Muscle of arm (tissue), 14 donors: ENCODE measurements at places on chromosomes 7 and 10.
A peak's percentile ranks its signal among the peaks of the same experiment; 100 is the strongest.

DNA sequence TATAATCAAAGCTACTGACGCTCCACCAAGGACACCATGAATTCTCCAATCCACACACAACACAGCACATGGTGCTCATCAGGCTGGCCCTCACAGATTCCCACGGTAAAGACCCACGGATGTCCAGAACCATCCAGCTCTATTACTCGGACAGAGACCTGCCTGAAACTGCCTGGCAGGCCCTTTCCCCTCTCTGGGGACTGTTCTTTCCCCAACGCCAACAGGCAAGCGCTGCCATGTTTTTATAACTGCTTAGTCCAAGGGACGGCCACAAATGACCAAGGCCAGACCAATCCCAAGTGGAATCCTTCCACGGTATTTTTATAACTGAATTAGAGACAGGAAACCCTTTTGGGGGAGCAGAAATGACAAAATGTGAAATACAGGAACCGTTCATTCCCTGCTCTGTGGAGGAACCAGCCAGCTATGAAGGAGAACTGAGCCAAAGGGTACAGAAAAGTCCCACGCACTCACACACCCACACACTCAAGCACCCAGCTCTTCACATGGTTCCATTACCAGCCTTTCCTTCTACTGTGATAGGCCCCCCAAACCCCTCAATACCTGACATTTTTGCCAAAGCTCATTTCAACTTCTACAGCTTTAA lies 4.1 kb downstream of the PIP4K2A start:
- DNase-seq = no peak

DNA sequence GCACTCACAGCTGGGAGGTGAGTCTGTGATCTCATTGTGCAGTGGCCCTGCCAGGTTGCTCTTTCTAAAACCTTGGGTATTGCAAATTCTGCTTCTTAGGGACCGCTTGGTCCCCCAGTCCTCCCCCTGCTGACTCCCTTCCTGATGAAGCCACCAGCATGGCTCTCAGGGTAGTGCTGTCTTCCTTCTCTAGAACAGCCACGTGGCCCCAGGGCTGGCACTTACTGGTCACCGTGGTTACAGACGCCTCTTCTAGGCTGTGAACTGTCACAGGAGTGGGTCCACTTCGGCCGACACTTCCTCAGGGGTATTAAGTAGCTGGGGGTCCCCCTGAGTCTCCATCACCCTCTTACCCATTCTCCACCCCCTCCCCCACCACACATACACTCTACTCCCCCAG lies 2.7 kb upstream of the HTRA1 start:
- DNase-seq = no peak

GRCh38 chr7:122384528-122384927 lies 80.0 kb upstream of the FEZF1 start:
- DNase-seq = no peak

DNA sequence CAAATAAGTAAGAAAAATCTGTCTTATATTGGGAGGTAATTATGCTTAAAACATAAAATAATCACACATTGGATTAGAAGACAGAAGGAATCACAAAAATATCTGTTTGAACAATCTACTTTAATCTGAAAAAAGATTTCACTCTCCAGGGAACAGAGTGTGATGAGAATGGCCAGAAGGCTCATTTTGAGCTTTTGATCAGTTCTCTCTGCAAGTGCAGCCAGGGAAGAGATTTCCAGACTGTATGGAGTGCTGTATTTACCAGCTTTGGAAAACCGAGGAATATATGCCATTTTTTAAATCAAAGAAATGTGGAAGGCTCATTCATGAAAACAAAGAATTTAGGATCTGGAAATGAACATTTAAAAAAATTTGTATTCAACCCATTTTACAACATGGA lies 83.0 kb upstream of the WAC start:
- DNase-seq = no peak

GRCh38 chr7:29315122-29315891 lies 120.7 kb downstream of the CHN2 start:
- DNase-seq = no peak

- peak; percentile 71 for DNase-seq
These were observed 314.5 kb upstream of the AKR1E2 start for GRCh38 chr10:4511509-4511908.

- no peak for DNase-seq
These were observed 62.3 kb downstream of the LAMB4 start for GRCh38 chr7:108067844-108068243.

- no peak for DNase-seq
These were observed 5.5 kb downstream of the RSU1 start for GRCh38 chr10:16811765-16812164.

DNA sequence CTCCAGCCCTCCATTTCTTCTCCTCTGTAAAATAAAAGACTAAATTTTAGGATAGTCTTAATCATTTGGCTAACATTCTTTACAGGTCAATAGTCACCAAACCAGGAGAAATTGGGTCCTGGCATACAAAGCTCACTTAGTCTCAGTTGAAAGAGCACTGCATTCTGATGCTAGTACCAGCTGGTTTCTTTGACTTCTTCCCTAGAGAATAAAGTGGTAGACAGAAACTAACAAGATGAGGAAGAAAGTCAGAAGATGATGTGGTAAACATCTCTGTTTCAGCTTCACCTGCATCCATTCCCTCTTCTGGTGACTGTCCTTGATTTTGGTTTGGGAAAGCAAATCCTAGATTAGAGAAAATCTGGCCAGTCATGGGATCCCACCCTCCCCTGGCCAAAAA lies 37.2 kb downstream of the NKX2-3 start:
- DNase-seq = no peak

GRCh38 chr7:116401711-116402110 lies 97.8 kb upstream of the CAV2 start:
- DNase-seq = no peak

DNA sequence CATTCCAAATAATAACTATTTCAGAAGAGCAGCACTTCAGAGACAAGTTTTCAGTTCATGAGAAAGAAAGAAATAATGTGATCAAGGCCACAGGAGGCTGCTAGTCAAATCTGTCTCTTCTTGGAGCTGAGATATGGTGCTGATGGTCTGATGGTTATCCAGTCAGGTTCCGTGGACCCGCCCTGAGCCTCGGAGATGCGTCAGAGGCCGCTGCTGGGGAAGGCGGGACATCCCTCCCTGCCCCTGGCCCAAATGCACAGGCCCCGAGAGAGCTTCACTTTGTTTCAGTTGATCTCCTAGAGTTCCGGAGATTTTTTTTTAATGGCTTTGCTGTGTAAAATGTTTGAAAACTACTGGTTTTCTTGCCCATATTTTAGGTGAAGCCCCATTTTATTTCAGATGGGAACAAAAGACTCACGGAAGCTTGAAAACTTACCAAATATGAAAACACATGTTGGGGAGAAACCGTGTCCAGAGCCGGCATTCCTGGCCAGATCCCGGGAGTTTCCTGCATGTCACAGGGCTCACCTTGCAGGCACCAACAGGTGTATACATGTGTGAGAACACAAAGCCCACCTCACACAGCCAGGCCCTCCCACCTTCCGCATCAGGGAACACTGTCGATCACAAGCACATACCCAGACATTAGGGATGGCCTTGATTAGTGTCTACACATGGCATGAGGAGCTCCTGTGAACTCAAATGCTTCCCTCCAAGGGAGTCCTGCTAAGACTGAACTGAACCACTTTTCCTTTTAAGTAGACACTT lies 499.0 kb downstream of the TCERG1L start:
- DNase-seq = no peak

DNA sequence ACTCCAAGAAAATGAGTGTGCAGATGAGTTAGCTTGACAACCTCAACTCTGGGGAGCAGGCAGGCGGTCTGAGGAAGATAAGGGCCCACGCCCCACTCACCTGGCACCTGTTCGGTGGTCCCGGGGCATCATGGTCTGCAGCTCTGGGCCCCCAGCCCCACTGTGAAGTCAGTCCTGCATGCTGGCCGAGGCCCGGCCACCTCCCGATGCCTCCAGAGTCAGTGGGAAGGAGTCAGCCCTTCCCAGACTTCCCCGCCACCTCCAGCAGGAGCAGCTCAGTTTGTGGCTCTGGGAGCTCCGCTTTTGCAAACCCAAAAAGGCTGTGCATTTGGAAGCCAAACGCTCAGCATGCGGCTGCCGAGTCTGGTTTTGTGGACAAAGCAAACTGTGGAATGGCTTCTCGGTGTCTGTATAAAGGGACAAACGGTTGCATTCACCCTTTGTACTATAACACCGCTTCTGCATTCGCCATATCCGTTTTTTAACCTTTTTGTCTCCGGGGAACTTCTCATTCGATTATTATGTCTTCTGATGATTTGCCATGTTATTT lies 167.3 kb downstream of the CCDC3 start:
- DNase-seq = no peak

GRCh38 chr7:39623732-39624441 lies 515 bp downstream of the RALA start:
- DNase-seq = no peak

DNA sequence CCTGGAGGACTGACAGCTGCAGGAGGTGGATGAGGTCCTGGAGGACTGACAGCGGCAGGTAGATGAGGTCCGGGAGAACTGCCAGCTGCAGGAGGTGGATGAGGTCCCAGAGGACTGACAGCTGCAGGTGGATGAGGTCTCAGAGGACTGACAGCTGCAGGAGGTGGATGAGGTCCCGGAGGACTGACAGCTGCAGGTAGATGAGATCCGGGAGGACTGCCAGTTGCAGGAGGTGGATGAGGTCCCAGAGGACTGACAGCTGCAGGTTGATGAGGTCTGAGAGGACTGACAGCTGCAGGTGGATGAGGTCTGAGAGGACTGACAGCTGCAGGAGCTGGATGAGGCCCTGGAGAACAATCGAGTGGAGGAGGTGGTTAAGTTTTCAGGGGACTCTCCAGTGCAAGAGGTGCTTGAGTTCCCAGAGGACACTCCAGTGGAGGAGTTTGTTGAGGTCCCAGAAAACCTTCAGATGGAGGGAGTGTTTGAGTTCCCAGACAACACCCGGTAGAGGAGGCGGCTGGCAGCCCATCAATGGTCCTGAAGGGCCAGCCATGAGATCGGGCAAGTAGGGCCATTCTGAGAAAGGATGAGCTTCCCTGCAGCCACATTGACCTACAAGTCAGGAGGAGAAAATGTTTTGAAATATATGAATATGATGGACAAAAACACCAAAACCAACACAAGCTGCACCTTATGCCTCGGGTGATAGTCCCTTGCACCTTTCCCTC lies 4.7 kb upstream of the EIF5AL1 start:
- DNase-seq = no peak

DNA sequence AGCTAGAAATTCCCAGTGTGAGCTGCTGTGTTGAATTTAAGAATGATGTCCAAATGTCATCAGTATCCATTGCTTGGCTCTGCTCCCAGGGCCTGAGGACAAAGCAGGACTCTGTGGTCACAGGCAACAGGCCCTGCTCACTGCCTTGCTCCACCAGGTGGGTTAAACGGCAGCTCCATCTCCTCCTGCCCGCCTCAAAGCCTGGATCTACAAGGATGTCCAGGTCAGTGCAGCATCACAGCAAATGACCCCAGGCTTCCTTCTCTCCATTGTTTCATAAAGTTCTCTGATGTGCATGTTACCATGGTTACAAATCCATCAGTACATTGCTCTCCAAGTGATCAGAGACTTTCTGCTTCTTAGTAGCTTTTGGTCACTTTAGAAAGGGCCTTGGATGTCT lies 322.0 kb upstream of the ZNF32 start:
- no peak for DNase-seq

DNA sequence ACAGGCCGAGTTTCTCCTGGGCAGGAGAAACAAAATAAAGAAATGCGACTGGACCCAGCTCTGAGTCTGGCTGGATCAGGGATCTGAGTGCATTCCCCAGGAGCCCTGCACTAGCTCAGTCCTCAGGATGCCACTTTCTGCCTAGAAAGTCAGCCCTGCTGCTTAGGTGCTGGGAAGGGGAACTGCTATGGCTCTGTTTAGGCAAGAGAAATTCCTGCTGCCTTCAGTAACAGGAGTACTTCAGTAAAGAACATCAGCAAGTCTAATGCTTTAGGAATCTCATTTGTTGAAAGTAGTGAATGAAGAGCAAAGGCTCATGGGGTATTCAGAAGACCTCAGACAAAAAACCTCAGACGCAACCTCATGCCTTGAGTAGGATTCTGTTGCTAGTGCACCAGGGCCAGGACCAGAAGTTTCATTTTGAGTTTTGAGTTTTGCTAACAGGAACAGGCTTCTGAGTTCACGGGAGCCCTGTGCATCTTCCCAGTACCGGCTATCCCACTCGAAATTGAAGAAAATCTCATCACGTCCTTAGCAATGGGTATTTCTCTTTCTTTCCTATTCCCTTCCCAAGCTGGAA lies 170.8 kb upstream of the CDCA7L start:
- no peak for DNase-seq

DNA sequence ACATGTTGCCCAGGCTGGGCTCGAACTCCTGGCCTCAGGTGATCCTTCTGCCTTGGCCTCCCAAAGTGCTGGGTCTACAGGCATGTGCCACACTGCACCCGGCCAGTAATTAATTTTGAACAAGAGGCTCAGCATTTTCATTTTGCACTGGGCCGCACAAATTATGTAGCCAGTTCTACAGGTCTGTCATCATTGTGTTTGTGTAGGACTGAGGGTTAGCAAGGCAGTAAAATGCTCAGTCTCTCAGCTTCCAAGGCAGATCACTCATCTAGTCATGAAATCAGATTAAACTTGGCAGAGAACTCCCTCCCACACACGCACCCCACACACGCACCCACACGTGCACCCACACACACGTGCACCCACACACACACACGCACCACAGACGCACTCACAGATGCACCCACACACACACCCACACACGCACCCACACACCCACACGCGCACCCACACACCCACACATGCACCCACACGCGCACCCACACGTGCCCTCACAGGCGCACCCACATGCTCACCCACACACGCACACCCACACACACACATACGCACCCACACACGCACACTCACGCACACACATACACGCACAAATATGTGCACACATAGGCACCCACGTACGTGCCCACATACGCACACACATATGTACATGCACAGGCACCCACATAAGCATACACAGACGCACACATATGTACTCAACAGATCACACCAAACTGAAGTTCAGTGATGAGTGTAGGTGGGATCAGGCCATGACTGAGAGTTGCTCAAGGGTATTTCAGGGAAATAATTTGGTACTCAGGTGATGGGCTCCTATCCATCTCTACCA lies 27.8 kb upstream of the PROSER2 start:
- DNase-seq = no peak

DNA sequence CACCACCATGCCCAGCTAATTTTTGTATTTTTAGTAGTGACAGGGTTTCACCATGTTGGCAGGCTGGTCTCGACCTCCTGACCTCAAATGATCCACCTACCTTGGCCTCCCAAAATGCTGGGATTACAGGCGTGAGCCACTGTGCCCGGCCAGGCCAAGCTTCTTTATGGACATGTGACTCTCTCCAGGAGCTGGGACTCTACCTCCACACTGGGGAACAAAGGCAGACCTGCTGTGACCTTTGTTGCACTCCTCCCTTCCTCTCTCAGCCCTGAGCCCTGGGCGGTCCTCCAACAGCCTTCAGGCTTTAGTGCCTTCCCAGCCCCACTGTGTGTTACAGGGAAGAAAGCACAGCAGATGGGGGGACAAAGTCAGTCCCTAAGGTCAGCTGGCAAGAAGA lies 55.0 kb upstream of the DUSP5 start:
- no peak for DNase-seq

GRCh38 chr10:34337917-34338316 lies 477.2 kb downstream of the PARD3 start:
- no peak for DNase-seq

- no peak for DNase-seq
These were observed 6.4 kb downstream of the CCSER2 start for GRCh38 chr10:84334811-84335210.

- peak; percentile 38 for DNase-seq
These were observed 73.8 kb upstream of the PRLHR start for GRCh38 chr10:118669020-118669791.

- no peak for DNase-seq
These were observed 19.2 kb upstream of the PLEKHS1 start for GRCh38 chr10:113732160-113732881.

- DNase-seq = no peak
These were observed 113.9 kb upstream of the NPS start for GRCh38 chr10:127435246-127435645.
